NCI-H187 (cell line): ENCODE measurements at places on chromosomes 13 and 19.

DNA sequence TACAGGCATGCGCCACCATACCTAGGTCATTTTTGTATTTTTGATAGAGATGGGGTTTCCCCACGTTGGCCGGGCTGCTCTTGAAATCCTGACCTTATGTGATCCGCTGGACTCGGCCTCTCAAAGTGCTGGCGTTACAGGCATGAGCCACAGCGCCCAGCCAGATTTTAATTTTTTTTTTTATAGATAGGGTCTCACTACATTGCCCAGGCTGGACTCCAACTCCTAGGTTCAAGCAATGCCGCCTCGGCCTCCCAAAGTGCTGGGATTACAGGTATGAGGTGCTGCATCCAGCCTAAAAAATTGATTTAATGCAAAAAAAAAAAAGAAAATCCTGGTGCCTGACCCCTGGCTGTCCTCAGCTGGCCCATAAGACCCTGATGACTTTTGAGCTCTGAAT lies 24.9 kb upstream of the CERS4 start:
- no peak for DNase-seq

DNA sequence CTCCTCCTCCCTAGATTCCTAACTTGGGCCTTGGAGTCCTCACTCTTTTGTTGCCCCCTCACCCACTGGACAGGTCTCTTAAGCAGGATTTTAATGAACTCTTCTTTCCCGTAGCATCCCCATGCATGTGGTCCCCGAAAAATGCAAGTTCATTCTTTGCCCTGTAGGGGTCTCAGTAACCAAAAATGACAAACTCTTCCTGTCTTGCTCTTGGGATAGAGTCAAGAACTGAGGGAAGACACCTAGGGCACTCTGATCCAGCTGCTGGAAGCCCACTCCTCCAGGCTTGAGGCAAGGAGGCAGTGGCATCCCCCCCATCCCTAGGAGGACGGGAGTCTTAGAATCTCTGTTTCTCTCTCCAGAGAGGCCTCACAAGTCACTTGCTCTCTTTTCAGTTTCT lies 987.0 kb downstream of the DIAPH3 start:
- no peak for DNase-seq

GRCh38 chr19:15673176-15673654 lies 328 bp downstream of the CYP4F12 start:
- no peak for DNase-seq

DNA sequence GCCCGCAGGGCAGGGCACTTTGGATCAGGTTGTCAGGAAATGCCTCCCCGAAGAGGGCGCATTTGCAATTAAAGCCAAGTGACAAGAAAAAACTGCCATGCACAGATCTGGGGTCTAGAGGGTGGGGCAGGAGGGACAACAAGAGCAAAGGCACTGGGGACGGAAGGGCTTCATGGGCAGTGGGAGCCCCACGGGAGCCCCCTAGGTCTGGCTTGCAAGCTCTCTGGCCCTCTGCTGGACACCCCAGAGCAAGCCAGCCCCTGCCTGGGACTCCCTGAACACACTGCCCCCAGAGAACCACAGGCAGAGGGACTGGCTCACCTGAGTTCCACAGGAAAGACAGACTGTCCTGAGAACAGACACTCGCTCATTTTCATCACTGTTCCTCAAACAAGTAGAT lies 30.2 kb upstream of the C19orf12 start:
- no peak for DNase-seq

GRCh38 chr13:113862191-113862930 lies 1.5 kb downstream of the GAS6 start:
- no peak for DNase-seq

DNA sequence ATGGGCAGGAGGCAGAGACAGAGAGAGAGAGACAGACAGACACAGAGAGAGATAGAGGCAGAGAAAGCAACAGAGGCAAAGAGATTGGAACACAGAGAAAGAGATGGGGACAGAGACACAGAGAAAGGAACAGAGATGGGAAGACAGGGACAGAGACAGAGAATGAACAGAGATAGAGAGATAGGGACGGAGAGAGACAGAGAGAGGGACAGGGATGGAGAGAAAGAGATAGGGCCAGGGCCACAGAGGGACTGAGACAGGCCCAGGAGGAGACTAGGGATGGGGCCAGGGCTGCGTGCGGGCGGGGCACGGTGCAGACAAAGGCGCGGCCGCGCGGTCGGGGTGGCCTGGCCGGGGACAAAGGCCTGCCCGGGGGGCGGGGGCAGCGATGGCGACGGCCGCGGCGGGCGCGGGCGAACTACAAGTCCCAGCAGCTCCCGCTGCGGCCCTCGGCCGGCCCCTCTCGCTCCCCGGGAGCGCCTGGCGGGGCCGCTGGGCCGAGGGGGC lies at the start of gene ZNF358:
Gene ZNF358, plus strand, starts transcription at position 459 of the 507 bp plus-strand sequence. CDS start 3,140 bp downstream, outside the sequence.
- DNase-seq, result peak; percentile 44

DNA sequence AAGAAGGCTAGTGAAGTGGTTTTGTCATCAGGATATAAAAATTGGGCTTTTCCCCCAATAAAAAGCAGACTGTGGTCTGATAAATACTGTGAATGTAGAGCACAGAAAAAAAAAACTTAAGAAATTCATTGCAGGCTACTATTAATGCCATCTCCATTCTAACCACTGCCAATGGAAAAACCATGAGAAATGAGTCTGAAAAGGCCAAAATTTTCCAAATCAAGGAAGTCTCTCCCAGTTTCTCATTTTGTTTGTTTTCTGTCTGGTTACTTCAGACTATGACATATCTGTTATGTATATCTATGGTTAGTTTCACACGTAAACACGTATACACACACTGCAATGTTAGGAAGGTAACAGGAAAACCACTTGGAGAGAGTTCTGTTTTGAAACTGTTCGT lies 193.6 kb upstream of the TSC22D1 start:
- no peak for DNase-seq

DNA sequence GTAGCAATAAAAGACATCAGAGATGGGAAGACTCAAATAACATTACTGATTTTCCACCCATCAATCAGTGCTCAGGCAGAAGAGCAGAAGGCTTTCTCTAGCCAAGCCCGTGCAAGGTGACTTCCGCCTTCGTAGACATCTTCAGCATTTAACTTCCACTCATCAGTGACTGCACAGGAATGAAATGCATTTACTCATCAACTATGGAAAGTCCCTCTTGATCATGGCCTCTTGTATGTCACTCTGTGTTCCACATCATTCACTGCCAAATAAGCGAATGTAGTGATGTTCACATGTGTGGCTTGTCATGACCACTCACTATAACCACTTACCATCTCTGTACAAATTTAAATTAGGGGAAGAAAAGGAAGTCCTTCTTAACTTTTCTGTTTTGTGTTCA lies 49.4 kb downstream of the SACS start:
- no peak for DNase-seq

DNA sequence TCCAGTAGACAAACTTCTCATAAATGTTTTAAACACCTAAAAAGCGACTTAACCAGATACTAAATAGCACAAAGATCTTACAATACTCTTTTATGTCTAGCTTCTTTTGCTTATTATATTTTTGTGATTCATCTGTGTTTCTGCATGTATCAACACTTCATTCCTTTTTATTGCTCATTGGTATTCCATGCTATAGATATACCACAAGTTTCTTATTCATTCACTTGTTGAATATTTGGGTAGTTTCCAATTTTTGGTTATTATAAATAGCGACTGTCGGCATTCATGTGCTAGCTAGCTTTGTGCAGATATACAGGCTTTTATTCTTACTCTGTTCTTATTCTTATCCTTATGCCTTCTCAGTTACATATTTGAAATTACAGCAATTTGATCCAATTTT lies 50.0 kb upstream of the RGCC start:
- no peak for DNase-seq

- DNase-seq, result no peak
These were observed 204.2 kb downstream of the DCLK1 start for GRCh38 chr13:35926859-35927530.

DNA sequence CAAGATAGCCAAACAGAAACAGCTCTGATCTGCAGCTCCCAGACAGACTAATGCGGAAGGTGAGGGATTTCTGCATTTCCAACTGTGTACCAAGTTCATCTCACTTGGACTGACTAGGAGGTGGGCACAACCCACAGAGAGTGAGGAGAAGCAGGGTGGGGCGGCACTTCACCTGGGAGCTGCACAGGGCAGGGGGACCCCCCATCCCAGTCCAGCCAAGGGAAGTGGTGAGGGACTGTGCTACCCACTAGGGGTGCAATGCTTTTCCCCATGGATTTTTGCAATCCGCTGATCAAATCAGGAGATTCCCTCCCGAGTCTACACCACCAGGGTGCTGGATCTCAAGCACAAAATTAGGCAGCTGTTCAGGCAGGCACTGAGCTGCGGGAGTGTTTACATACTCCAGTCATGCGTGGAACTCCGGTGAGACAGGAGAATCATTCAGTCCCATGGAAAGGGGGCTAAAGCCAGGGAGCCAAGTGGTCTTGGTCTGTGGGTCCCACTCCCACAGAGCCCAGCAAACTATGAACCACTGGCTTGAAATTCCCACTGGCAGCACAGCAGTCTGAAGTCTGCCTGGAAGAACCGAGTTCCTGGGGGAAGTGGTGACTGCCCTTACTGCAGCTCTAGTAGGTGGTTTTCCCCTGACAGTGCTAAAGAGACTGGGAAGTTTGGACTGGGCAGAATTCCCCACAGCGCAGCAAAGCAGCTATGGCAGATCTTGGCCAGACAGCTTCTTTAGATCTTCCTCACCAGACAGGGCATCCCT lies 85.1 kb upstream of the UFM1 start:
- DNase-seq, result no peak

DNA sequence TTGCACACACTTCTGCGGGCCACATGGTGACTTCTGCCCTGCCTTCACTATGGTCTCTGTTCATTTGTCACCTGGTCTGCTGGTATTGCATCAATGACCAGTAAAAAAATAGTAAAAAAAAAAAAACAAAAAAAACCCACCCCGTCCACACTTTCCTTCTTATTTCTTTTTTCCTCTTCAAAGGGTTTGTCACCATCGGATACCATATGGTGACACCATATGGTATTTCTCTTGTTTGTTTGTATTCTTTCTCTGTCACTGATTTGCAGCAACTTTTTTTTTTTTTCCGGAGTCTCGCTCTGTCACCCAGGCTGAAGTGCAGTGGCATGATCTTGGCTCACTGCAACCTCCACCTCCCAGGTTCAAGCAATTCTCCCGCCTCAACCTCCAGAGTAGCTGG lies 26.2 kb upstream of the OR7C2 start:
- no peak for DNase-seq

GRCh38 chr19:19420570-19421298 lies 15.3 kb downstream of the GATAD2A start:
- DNase-seq, result no peak

DNA sequence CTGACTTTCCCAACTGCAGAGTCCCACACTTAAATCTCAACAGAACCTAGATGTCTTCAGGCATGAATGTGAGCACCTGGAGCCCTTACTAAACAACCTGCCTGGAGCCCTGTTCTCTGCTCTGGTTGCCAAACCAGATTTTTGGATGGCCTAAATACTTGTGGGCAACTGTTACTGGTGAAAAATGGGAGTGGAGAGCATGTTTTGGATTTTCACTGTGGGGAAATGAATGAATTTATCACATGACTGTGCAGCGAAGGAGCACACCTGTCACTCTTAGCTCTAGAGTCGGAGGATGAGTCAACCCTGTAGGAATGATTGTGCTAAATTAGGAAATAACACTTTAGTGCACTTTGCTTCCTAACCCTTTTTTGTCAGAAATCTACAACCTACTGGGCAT lies 30.3 kb downstream of the SHISA2 start:
- DNase-seq, result no peak

DNA sequence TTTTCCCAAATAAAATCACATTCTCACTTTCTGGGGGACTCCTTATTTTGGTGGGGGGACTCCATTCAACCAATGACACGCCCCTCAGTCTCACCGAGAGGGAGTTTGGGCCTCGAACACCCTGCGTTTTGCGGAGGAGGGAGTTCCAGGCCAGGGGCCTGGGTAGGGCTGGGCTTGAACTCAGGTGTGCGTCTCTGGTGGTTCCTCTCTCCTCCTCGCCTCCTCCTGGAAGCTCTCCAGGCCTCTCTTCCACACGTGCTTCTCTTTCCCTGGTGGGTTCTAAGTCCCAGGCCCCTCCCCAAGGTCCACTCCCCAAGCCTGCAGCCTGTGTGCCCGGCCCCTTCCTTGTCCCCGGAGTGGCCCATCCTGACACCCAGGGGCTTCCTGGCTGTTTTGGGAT lies 14.7 kb downstream of the MEX3D start:
- DNase-seq, result no peak

GRCh38 chr13:43846496-43847158 lies 32.9 kb downstream of the CCDC122 start:
- no peak for DNase-seq

GRCh38 chr19:3682741-3683404 lies 17.4 kb downstream of the PIP5K1C start:
- DNase-seq, result no peak

GRCh38 chr19:51258165-51259160 lies 7.6 kb downstream of the SIGLECL1 start:
- DNase-seq, result no peak

DNA sequence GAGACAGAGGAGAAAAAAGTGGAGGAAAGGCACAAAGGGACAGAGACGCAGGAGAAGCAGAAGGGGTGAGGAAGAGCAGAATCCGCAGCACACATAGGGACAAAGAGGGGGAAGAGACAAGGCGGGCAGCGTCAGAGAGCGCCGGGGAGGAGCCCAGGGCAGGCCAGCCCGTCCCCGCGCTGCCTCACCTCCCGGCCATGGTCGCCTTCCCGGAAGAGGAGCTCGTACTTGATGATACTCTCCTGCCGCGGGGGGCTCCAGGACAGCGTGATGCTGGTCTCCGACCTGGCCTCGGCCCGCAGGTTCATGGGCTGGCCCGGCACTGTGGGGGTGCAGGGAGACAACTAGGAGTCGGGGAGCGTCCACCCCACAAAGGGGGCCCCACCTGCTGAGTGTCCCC lies 100.6 kb downstream of the PTPRS start:
- DNase-seq, result no peak

DNA sequence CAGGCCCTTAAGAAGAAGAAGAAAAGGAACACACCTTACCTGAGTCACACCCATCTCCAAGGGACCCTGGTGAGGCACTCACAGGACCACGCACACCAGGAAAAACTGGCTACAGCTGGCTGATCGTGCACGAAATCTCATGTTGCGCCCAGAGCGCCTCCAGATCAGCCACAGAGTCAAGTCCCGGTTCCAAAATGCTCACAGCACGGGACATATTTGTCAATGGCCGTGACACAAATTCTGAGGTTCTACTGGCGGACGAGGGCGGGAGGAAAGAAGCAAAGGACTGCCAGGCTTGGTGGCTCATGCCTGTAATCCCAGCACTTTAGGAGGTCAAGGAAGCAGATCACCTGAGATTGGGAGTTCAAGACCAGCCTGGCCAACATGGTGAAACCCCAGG lies 21.5 kb downstream of the SH3GL1 start:
- no peak for DNase-seq

GRCh38 chr19:35432911-35433310 lies 15.1 kb upstream of the FFAR2 start:
- no peak for DNase-seq
